Bronchial smooth muscle cell (primary cell): ENCODE measurements at places on chromosomes 5 and 9. TPM values are rescaled to one million over a fixed set of nuclear protein-coding genes. Genes with fewer than 3 reads are reported as not detected.

Gene TICAM2
- total RNA-seq, result 3.0 and 4.1 TPM in 2 replicates

Gene PLPPR1
- not detected in 2 replicates for total RNA-seq

Gene AJM1
- 0.95 and 1.5 TPM in 2 replicates for total RNA-seq

Gene PIP5KL1
- 3.5 and 4.3 TPM in 2 replicates for total RNA-seq

Gene CDC20B
- total RNA-seq, result 0.09 TPM in 1 of 2 replicates, not detected in the other
